CD4-positive, alpha-beta T cell treated with Interferon alpha-2 for 1 hour (primary cell): ENCODE measurements at places on chromosomes 1 and 21.

GRCh38 chr21:28253338-28253737, 739.3 kb downstream of the LTN1 start:
- no peak for DNase-seq

DNA sequence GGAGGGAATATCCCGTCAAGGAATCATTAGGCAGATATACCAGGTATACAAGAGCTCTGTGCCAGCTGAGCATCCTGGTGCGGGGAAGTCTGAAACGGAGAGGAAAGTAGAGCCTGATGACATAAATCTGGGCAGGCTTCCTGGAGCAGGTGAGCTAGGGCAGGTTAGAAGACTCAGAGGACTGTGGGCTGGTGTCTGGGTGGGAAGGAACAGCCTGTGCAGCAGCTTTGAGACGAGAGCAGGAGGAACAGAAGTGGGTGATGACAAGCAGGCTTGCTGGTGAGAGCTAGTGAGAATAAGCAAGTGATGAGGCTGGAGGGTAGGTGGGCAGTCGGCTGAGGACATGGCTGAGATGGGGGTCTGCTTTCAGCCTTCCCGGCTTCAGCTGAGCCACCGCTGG, 6.7 kb downstream of the CELSR2 start:
- DNase-seq = no peak

DNA sequence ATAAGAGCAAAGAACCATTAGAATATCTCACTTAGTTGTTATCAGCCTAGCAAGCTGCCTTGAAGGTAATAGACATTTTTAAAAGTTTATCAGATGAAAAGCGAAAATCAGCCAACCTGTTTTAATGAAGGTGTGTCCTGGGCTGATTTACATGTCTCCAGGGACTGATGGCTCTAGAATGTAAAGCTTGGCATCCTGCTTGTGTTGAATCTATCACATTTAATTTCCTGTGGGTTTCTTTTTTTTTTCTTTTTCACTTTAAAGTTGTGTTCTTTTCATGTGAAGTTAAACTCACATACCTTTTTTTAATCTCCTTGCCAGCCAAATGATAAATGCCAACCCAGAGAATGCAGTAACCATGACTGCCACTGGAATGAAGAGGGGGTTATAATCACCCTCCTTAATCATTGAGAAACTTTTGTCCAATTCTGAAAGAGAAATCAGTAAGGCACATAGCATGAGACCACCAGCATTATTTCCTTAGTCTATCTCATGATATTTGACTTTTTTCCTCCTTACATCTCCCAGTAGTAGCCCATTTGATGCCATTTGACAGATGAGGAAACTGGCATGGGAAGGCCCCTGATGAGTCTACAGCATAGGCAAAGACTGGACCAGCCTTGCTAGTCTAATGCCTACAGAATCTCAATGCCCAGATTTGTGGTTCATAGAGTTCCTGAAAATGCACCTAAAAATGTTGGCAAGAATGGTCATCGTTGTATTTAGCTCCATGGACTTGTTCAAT, 10.0 kb downstream of the SELL start:
- peak; percentile 45 for DNase-seq

DNA sequence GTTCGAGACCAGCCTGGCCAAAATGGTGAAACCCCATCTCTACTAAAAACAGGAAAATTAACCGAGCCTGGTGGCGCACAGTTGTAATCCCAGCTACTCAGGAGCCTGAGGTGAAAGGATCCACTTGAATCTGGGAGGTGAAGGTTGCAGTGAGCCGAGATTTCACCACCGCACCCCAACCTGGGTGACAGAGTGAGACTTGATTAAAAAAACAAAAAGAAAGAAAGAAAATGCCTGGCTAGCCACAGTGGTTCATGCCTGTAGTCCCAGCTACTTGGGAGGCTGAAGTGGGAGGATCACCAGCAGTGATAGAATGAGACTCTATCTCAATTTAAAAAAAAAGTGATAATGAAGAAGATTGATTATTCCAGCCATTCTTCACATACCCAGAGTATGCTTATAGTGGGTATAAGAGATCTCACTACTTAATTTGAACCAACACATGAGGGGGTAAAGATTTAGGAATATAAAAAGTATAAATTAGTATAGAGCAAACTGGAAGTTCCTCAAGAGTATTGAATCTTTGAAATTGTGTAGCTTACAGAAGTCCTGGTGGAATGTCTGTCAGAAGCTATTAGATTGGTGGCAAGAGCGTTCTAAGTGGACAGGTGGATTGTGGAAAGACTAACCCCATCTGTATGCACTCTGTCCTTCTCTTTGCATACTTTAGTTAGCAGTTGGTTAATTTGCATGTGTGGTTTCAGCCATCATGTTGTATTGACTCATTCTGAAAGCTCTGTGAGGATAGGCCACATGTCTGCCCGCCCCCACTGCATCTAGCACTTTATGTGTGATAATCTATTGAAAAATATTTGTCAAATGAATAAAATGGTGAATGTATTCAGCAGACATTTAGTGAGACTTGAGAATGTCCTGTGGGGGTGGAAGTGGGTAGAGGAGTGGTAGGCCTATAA, 25.0 kb downstream of the RLF start:
- DNase-seq = no peak
